ENCODE measurements at places on chromosomes 5 and 9. TPM values are rescaled to one million over a fixed set of nuclear protein-coding genes. Genes with fewer than 3 reads are reported as not detected.

GRCh38 chr9:76531231-76531780 is 72.3 kb downstream of the GCNT1 start:
- no peak for DNase-seq

- DNase-seq: no peak
Observed at GRCh38 chr5:16596581-16596940, 20.2 kb downstream of the RETREG1 start.

DNA sequence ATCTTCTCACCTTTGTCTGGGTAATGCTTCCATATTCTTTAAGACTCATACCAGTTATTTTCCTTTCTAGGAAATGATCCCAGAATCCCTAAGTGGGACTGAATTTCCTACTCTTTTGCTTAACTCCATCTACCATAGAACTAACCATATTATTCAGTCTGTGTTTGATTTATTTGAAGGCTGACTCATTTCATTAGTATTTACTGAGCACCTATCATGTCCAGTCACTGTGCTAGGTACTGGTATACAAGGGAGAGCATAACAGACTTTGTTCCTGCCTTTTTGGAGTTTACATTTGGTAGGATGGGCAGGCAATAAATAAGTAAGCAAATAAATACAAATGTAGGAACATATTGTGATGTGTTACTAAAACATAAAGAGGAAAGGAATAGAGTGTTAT is 4.3 kb downstream of the NPR2 start:
- DNase-seq: no peak

GRCh38 chr5:171697221-171698102 is 88.2 kb upstream of the SMIM23 start:
- DNase-seq: no peak

- DNase-seq: no peak
Observed at GRCh38 chr9:94127806-94128205, 43.5 kb downstream of the PTPDC1 start.

- DNase-seq: no peak
Observed at GRCh38 chr9:22084336-22085035, 75.4 kb upstream of the CDKN2B start.

GRCh38 chr9:137161558-137162486 is 8.0 kb downstream of the LRRC26 start:
- no peak for DNase-seq

- DNase-seq: no peak
Observed at GRCh38 chr5:60810438-60811085, 33.5 kb downstream of the ELOVL7 start.

DNA sequence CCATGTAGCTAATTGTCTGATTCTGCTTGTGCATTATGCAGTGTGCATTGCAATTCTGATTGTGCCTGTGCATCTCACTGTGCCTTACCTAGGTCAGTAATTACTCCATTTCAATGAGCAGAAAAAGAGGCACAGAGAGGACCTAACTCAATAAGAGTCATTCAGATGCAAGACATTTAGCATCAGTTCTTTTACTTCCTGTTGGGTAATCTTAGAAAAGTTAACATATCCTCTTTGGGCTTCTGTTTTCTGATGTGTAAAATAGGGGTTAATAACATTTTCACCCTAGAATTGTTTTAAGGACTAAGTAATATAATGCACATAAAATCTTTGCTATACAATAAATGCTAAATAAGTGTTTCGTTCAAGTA is 7.0 kb upstream of the DCTN4 start:
- no peak for DNase-seq

GRCh38 chr5:141632650-141633049 is 4.0 kb downstream of the HDAC3 start:
- DNase-seq: no peak

GRCh38 chr5:77400645-77401044 is 91.5 kb downstream of the WDR41 start:
- DNase-seq: no peak

DNA sequence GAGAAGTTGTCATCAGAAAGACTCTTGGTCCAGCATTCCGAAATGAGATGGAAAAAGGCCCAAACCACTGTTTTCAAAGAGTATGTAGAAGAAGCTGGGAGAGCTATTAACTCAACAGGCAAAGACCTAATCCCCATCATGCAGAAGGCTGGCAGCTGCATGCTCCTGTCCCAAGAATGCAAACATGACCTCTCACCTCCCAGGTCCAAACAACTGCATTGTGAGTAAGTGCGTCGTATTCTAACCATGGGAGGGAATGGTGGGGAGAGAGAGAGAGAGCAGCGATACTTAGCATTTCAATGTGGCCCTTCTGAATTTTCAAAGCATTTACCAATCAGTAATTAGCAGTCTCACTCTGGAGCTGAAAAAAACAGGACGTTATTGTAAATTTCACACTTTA is 27.6 kb downstream of the TRPC7 start:
- no peak for DNase-seq

GRCh38 chr5:55650386-55650785 is 61.7 kb downstream of the SLC38A9 start:
- no peak for DNase-seq

The INSL6 gene
- polyA plus RNA-seq: 0.51 TPM

The SLC12A2 gene
- 86.8 TPM for polyA plus RNA-seq

Measured in large intestine (tissue), 12 donors.